Activated CD4-positive, alpha-beta T cell treated with anti-CD3 and anti-CD28 coated beads, Interleukin-2, amount 50 U/mL, for 48 hours (primary cell): ENCODE measurements at places on chromosomes 2 and 18.

DNA sequence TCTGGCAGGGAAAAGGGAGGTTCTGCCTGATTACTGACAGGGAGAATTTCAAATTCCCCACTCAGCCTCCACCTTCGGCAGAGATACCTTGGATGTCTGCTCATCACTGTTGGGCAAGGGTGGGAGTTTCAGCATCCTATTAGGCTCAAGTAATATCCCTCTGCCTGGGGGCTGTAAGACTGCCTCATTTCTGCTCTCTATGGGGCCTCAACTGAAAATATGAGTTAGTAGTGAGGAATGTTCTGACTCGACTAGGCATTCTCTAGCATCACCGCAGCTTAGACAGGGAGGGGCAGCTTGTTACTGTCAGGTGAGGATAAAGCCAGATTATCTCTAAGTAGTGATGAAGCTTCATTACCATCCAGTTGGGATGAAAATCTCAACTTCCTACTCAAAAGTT, 87.7 kb upstream of the LRP1B start:
- DNase-seq, result no peak

DNA sequence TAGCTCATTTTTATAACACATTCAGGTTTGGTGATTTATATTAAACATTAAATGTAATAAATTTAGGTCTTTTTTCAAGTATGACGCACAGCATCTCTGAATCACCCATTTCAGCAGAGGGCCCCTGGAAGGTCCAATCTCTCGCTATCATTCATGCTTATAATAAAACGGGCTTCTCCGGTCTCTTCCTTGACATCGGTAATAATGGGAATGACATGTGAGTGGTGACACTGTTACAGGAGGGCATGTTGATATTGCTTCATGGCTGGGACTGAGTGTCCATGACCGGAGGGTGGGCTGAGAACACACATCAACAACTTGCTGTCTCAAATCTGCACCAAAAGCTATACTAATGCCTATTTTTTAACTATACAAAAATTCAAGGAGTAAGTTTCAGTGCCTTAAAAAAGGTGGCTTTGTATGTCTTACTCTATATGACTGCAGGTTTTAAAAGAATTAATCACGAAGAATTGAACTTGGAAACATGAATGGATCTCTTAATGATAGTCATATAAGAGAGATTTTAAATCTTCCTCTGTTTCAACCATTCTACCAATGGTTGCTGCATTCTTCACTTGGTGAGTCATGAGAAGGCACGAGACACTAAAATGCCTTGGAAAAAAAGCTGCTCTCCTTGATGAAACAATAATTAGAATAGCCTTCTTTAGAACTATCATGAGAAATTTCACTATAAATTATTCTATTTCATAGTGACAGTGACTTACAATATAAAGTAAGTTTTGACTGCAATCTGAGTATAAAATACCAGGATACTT, 101.9 kb upstream of the NRP2 start:
- no peak for DNase-seq

DNA sequence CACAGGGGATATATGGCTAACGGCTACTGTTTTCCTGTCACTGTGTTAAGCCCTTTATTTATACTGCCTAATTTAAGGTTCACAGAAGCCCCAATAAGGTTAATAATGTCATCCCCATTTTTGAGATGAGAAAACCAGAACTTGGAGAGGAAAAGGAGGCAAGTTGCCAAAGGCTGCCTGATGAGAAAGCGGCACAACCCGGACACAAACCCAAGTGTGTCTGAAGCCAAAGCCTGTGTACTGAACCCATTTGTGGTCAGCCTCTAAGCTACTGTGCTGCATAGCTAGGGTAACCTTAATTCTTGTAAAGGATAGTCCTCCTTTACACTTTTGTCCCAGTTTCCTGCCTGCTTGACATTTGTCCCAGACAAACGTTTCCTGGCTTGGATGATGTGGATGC, 954.7 kb upstream of the FANCL start:
- DNase-seq, result no peak

DNA sequence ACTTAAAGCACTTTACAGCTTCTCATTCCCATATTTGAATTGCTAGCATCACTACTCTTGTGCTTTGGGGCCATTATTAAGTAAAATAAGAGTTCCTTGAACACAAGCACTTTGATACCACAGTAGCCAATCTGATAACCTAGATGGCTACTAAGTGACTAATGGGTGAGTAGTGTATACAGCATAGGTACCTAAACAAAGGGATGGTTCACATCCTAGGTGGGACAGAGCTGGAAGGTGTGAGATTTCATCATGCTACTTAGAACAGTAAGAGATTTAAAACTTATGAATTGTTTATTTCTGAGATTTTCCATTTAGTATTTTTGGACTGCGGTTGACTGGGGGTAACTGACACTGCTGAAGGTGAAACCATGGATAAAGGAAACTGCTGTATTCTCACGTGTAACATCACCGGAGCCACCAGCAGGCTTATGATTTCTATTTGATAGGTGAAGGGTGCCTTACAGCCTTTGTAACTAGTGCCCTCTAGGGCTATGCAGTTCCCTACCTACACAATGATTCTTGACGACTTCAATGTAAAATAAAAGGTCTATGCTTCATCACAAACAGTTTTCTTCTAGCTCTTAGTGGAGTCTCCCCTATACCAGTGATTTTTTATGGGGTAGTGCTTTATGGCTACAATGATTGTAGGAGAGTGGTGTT, 22.1 kb upstream of the CRIM1 start:
- DNase-seq, result no peak

DNA sequence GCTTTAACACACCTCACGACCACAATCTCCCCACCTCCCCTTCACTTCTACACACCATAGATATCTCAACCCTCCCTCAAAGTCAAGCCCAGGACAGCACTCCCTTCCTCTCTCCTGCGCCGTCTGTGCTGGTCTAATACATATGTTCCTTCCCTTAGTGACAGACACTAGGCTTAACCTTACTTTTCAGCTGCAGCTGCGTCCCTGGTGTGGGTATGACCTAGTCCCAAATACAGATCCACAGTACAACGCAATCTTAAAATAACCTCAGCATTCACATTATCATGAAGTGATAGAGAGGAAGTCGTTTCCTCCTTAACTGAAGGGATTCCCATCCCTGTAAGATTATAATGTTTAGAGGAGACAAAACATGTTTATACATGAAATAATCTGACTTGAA, 192.7 kb upstream of the TANK start:
- DNase-seq, result no peak

GRCh38 chr18:76494231-76495005, 624 bp downstream of the ZNF516 start:
- DNase-seq, result no peak

DNA sequence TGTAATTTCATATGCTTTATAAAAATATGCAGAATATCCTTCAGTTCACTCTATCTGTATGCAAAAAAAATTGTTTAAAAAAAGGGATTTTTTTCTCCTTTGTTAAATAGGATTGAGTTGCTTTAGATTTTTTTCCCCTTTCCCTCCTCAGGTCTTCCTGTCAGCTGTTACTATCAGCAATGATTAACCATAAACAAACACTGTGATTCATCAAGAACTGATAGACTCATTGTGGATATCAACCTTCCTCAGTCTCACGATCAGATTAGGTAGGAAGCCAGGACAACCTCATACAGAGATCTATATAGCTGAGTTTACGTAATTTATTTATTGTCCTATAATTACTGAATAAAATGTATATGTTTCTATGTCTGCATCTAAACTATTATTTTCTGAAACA, 2136.2 kb upstream of the CELF4 start:
- no peak for DNase-seq

GRCh38 chr2:127586746-127587295, 51.3 kb downstream of the MYO7B start:
- DNase-seq, result no peak

GRCh38 chr2:199395311-199395710, 62.4 kb downstream of the SATB2 start:
- DNase-seq, result no peak

DNA sequence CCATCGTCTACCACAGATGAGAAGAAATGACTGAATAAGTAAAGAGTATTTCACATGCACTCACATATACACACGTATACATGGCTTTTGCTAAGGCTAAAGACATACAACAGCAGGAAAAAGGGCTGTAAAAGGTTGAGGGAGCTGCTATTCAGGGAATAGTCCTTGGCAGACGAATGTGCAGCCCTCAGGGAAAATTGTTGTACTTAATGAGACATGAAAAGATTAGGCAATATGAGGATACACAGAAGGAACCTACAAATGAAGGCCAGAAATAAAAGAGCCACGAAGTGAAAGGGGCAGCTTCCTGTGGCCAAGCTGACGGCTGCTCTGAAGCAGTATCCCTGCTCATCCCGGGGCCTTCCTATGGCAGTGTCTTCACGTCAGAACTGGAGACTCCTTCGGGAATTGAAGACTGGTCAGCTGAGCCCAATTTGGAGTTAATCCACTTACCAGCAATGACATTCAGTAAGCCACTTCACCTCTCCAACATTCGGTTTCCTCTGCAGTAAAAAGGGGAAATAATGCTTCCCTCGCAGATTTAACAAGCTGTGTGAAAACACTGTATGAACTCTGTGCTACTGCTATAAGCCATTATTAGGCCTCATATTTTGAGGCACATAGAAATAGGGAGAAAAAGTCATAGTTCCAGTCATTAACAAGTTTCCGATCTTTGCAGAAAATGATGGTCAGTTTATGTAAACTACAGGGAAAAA, 221.8 kb downstream of the STK39 start:
- DNase-seq, result no peak

DNA sequence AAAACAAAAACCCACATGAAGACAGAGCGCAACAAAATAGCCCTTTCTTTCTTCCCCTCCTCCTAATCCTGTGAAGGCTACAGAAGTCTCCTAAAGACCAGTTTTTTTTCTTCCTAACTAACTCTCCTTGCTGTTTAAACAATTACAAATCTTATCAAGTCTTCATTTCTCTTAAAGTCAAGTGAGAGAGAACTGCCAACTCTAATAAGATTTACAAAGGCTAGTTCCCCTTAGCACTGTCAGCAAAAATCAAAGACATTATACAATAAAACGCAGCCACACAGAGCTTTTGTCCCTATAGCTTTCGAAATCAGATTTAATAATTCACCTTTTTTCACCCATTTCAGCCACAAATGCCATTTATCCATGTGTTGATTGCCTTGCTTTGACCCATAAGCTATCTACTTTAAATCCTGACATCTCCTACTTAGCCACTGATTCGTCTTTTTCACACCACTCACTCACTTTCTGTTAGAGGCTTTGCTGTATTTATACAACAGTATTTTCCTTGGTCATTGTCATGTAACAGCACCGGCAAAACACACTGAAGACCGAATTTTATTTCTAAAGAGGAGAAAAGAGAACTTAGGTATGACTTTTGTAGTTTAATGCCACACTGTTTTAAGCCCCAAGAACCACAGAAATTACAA, 5.9 kb downstream of the NRXN1 start:
- no peak for DNase-seq

GRCh38 chr2:17879137-17879912, 858 bp downstream of the KCNS3 start:
- peak; percentile 1 for DNase-seq

DNA sequence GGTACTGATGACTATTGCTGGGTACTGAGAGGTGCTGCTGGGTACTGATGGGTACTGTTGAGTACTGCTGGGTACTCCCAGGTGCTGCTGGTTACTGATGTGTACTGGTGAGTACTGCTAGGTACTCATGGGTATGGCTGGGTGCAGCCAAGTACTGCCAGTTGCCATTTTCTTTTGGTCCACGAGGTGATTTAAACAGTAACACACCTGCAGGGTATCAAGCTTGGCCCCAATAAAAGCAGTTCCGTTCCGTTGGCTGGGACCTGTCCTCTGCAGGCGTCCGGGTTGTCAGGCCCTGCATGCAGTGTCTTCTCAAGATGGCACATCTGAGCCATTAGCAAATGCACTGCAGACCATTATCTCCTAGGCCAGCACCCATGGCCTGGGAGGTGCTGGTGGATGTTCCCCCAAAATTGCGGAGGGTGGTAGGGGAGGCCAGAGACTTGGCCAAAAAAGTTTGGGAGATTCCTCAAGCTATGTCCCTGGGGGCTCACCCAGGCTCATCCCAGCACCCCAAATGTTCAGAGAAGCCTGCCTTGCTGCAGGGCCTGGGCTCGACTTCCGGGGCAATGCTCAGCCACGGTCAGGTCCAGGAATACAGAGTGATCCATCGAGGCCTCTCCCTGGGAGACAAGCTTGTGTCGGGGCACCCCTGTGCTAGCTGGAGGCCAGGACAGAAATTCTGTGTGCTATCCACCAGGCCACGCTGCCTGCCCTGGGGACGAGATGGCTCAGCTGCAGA, 165.2 kb downstream of the TWIST2 start:
- no peak for DNase-seq

- DNase-seq, result no peak
Observed at GRCh38 chr18:22552254-22552653, 134.5 kb upstream of the CTAGE1 start.

DNA sequence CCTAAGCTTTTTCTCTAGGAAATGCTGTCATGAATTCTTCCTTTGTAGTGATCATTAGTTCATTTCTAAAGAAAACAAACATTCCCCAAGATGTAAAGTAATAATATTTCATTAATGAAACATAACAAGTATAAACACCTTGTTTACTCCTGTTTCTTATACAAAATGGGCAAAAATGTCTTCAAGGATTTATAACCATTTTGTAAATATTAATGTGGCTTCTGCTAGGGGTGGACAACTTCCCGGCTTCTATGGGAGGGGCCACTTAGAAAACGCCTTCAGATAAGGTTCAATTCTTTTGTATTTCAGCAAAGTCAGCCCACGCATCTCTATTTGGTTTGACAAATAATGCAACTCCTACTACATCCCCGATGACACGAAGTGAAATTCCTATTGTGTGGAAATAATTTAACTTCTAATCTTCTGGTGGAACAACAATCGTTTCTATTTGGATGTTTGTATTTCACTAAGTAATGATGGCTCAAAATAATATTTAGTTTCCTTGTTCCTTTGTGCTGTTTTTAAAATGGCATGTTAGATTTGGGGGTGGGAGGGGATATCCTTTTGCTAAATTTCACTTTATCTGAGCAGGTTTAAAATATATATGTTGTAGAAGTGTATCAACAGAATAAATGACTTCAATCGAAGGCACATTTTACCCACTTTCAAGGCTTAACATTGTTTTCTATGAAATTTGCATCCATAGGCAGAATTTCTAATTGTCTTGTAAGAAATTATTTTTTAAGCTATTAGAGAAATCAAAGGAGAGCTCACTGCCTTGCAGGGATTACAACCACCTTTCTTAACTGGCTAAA, 14.7 kb upstream of the HOXD1 start:
- no peak for DNase-seq

- DNase-seq, result no peak
Observed at GRCh38 chr18:62258616-62259015, 66.5 kb upstream of the TNFRSF11A start.

DNA sequence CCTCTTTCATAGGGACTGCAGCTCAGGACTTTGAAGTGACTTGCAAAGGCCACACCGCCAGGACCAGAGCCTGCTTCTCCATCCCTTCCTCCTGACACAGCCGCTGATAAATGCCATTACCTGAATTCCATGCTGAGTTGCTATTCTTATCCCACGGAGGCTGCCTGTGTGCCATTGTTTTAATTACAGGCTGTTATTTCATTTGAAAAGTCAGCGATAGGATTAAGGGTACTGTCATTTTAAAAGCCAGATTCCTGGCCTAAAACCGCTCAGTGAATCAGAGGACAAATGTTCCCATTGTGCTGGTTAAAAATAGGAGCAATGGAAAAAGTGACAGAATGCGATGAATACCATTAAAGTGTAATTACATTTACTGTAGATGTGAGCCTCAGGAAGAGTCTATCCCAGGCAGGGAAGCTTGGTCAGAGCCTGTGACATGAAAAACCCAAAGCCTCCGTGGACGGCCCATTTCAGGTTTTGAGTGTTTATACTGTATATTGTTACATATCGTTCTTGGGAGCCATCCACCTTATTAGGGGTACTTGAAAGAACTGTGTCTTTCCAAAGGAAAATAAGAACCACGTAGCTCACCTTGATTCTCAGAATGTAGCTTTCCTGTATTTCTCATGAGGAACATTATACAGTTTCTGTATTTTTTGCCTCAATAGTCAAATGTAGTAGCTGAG, 41.3 kb downstream of the PDCL3 start:
- no peak for DNase-seq
